ENCODE measurements at places on chromosomes 12 and 14.

GRCh38 chr14:65193916-65194590, 91.7 kb upstream of the MAX start:
- DNase-seq, result no peak

DNA sequence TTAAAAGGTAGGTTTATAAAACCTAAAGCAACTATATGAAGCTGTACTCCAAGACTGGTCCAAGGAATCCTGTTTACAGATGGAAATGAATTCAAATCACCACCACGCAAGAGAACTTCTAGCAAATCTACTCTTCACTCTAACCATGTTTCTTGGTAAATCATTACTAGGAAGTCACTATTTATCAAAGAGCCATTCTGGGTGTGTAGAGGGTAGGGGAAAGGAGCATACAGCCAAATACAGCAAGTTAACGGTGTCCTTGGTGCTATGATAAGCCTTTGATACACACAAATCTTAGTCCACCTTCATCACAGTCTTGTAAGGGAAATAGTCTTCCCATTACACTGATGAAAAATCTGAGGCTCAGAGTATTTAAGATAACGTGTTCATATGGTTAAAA, 16.8 kb downstream of the NIN start:
- no peak for DNase-seq

DNA sequence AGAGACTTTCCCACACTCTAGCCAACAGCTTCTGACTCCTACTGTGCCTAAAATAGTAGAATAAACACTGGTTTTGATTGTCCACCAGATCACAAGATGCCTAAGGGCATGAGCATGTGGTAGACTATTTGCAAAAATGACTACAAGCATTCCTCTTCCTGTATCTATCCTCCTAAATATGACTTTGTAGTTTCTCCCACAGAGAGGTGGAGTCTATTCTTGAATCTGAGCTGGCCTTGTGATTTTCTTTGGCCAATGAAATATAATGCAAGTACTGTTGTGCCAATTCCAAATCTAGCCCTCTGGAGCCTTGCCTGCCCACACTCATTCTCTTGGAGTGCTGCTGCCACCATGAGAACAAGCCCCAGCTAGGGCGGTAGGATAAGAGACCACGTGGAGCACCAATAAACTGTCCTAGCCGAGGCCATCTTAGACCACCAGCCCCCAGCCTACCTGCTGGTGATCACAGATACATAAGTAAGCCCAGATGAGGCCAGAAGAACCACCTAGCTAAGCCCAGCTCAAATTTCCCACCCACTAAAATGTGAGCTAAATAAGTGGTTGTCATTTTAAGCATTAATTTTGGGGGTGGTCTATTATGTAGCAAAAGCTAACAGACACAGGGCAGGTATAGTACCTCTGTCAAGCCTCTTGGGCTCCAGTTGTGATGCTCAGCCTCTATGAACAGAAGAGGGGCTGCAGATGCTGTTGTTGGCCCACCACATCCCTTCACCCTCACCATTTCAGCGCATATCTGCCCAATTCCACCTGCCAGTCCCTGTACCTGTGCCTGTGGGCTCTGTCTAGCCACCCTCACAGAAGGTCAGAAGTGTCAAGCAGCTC, 17.9 kb downstream of the ZFP36L1 start:
- no peak for DNase-seq

- no peak for DNase-seq
Measured at GRCh38 chr12:38484821-38485449, 168.4 kb downstream of the ALG10B start.

DNA sequence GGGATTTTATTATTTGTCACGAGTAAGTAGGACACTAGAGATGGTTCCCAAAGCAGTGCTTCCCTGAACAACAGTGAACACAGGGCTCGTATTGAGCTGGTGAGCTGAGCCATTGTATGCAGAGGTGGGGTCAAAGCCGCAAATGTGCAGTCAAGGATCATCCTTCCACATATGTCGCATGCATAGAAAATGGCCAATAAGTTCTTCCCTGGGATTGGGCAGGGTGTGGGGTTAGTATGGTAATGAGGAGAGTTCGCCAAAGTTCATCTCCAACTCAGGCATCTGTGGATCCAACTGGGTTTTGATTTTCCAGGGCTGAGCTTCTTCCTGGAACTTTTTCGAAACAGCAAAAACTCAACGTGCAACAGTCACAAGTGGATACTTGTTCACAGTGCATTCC, 86.6 kb downstream of the CMKLR1 start:
- no peak for DNase-seq

DNA sequence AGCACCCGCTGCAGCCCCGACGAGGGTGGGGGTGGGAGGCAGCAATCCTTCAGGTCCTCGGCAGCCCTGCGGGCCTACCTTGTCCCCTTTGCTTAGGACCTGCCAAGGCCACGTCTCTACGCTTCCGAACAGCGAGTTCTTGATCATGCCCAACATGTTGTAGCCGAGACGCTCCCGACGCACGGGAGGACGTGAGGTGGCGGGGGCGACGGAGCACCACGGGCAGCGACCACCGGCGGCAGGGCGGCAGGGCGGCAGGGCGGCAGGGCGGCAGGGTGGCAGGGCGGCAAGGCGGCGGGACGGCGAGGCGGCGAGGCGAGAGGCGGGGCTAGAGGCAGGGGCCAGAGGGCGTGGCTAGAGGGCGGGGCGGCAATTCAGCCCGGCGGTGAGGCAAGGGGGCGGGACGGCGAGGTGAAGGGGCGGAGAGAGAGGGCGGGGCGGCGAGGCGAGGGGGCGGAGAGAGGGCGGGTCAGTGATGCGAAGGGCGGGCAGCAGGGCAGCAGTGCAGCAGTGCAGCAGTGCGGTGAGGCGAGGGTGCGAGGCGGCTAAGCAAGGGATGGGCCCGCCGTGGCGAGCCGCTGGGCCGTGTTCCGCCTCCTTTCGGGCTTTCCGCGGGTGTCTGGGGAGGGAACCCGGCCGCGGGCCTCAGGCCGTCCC, at the start of gene HEBP1:
TSS of gene HEBP1 (minus strand) at position 307 of the 657 bp plus-strand sequence. CDS start at position 156, 151 bp downstream.
- DNase-seq, result peak; percentile 94

DNA sequence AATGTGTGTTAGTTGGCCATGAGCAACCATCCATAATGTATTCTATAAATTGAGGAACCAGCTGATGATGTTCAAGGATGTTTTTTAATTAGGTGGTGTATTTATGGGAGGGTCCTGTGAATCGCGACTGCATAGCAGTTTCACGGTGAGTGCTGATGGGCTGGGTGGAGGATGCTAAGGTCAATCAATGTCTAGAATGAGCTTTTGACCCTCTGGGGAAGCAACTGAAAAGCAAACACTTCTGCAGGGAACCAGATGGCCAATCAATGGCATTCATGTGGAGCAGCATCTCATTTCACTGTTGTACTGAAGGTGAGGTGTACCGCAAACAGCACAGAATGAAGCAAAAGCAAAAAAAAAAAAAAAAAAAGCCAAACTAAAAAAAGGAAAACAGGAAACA, 676.1 kb upstream of the TMEM132C start:
- DNase-seq, result no peak

DNA sequence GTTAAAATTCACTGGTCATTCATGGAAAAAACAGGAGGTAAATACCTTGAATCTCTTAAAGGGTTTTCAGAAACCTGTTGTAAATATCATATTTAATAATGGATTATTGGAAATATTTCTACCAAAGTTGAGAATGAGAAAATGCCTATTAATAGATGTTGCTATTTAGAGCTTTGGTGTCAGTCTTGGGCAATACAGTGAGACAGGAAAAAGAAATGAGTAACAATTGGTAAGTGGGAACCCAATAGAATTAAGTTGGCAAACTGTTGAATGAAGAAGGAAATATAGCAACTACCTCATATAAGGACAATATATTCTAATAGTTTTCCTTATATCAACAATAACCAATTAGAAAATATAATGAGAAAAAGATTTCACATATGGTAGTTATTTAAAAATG, 78.0 kb downstream of the ATF7IP start:
- no peak for DNase-seq

DNA sequence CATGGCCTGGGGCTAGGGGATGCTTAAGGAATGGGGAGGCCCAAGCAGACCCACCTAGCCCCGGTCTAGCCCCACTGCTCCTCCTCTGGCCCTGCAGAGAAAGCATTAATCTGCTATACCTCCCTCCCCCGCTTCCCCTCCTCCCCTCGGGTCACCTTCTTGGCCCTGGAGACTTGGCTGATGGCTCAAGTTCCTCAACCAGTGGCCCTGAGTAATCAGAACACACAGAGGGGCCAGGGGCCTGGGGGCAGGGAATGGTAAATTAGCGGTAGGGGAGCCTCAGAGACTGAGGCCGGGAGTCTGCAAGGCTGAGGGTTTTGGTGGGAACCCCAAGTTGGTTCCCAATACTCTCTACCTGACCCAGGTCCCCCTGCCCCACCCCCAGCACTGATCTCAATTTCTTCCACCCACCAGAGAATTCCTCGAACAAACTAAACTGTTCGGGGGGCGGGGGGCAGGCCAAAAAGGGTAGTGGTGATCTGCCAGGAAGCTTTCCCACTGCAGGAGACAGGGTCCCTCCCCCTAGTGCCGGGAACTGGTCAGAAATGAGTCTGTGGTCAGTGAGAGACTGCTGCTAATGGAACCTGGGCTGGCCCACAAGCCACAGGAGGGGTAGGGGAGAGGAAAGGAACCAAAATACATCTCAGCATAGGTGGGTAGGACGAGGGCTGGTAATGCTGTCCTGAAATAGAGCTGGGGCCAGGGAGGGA, 12.8 kb upstream of the SMARCD1 start:
- DNase-seq, result no peak

GRCh38 chr14:93347850-93348249, 868 bp downstream of the COX8C start:
- DNase-seq, result no peak

DNA sequence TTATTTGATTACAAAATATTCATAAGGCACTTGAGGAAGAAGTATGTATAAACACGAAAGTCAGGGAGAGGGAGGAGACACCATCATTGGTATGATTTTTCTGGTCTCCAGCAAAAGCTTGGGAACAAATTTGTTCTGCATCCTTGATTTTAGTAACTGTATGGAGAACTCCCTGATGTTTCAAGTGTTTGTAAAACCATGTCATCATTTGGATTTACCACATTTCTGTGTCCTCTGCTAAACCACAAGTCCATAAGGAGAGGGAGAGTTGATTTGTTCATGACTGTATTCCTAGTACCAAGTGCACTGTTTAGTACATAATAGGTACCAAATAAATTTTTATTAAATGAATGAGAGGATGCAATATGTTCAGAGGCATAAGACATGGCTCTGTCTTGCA, 181.1 kb downstream of the BTG1 start:
- no peak for DNase-seq

DNA sequence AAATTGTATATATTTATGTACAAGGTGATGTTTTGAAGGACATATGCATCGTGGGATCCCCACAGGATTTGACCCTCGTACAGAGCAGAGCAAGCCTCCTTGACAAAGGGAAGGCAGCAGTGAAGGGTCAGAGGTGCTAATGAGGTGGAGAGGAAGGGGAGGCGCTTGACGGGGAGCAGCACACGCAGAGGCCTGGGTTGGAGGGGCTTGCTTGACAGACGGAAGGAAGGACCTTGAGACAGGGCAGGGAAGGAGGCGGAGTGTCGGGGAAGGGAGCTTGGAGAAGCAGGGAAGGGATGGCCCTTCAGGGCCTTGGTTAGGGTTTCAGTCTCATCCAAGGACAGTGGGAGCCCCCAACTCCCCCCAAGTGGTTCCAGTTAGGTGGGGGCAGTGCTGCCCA, 52.6 kb downstream of the ZNF664 start:
- DNase-seq, result no peak

DNA sequence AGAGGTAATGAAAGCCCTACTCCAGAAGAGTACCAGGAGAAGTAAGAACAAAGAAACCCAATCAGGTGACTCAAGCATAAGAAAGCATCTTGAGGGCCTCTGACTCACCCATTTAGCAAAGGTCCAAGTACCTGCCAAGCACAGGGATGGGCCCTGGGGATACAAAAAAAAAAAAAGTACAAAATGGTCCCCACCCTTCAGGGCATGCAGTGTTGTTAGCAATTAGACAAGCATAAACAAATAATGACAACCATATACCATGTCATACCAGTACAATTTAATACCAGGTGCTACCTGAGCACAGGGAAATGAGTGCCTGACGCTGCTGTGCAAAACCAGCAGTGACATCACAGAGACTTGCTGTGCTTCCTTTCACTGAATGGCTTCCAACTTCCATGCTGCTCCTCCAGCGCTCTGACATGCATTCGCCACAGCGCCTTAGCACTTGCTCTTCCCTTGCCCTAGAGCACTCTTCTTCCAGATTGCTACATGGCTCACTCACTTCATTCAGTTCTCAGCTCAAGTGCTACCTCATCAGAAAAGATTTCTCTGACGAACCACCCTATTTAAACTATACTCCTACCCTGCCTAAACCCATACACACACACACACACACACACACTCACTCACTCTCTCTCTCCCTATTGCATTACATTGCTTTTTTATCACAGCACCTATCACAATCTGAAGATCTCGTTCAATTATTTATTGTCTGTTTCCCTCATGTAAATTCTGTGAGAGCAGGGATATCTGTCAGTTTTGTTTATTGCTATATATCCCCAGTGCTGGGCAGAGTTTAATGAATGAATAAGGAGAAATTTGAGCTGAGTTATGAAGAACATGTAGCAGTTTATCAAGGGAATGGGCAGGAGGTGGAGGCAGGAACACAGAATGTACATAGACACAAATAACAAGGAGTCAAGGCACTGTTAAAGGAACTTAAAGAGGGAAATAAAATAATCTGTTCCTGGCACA, 12.9 kb upstream of the EPS8 start:
- no peak for DNase-seq

DNA sequence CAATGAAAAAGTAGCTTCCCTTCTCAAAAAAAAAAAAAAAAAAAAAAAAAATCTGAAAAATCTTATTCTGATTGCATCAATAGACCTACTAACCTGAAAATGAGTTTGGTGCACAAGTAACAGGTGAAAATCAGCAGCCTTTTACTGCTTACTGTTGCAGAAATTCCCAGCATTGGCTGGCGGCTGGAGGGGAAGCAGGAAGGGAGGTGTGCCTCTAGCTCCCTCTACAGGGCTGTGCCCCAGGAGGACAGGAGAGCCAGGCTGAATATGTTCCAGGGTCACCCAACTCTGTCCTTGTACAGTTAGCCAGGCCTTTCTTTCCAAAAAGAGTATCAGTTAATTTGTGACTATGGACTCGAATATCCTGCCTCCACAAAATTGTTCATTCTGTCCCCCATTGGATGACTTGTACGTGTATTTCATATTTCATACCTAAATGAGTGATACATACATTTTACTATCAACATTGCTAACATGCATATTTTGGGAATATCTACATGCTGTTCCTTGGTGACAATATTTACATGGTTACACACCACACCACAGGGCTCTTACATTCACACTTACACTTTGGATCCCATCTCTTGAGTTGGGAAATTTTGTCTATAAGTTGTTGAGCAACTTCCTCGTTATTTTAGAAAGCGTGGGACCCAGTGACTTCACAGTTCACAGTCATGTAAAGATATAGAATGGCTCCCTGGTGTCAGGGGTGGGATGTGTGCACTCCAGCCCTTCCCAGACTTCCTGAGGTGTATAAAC, 124.8 kb downstream of the SAMD4A start:
- DNase-seq, result peak; percentile 47

GRCh38 chr14:70934502-70935134, 27.4 kb downstream of the PCNX1 start:
- no peak for DNase-seq

GRCh38 chr14:69483765-69484443, 624 bp upstream of the PLEKHD1 start:
- no peak for DNase-seq
